Activated naive CD4-positive, alpha-beta T cell treated with Interleukin-2 at 50 U/mL for 16 hours (primary cell): ENCODE measurements at places on chromosomes 3 and 15.
A peak's percentile ranks its signal among the peaks of the same experiment; 100 is the strongest.

GRCh38 chr15:74217907-74218885 lies 15.6 kb upstream of the STRA6 start:
- no peak for DNase-seq

DNA sequence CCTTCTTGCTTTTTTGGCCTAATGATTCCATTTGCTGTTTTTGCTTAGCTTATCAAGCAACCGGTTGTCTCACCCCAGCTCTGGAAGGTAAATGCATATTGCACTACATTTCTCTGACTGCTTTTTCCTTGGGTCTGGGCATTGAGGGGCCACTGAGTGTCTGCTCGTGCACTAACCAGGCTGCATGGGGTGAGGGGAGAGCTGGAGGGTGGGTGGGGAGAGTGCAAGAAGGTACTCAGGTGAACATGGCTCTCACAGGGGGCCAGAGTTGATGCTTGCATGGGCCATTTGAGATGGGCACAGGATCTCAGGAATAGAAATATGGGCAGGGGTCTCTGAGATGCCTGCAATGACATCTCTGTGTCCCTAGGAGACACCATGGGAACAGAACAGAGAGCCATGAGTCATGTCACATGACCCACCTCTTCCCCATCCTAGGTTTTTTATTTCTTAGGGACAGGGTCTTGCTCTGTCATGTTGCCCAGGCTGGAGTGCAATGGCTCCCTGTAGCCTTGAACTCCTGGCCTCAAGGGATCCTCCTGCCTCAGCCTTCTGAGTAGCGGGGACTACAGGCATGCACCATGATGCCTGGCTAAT lies 6.2 kb downstream of the ALPK3 start:
- no peak for DNase-seq

DNA sequence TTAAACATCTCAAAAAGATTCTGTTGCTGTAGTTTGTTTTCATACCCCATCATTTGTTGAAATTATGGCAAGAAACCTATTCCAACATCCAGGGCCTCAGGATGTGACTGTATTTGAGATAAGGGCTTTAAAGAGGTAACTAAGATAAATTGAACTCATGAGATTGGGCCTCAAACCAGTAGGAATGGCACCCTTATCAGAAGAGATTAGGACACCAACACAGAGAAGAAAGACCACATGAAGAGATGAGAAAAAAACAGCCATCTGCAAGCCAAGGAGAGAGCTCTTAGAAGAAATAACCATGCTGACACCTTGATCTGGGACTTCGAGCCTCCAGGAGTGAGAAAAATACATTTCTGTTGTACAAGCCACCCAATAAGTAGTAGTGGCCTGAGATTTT lies 157.7 kb downstream of the CGGBP1 start:
- DNase-seq = no peak

GRCh38 chr3:122014741-122015140 lies 7.3 kb downstream of the ILDR1 start:
- no peak for DNase-seq

GRCh38 chr3:79285380-79285779 lies 482.4 kb downstream of the ROBO1 start:
- DNase-seq = no peak

DNA sequence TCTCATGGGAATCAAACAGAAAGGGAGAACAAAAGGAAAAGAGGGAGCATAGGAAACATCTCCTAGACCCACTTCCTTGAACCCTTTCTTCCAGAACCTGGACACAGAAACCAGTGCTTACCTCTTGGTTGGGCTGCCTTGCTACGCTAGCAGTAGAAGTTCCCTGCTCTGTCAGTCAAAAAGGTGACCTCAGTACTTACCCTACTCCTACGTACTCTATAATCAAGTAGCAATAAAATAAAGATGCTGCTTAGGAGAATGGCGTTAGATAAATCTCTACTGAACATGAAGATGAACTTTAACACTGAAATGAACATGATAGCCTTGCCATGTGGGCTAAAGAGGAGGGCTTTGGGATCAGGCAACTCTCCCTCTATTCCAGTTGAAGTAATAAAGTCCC lies 7.4 kb downstream of the VEPH1 start:
- no peak for DNase-seq

DNA sequence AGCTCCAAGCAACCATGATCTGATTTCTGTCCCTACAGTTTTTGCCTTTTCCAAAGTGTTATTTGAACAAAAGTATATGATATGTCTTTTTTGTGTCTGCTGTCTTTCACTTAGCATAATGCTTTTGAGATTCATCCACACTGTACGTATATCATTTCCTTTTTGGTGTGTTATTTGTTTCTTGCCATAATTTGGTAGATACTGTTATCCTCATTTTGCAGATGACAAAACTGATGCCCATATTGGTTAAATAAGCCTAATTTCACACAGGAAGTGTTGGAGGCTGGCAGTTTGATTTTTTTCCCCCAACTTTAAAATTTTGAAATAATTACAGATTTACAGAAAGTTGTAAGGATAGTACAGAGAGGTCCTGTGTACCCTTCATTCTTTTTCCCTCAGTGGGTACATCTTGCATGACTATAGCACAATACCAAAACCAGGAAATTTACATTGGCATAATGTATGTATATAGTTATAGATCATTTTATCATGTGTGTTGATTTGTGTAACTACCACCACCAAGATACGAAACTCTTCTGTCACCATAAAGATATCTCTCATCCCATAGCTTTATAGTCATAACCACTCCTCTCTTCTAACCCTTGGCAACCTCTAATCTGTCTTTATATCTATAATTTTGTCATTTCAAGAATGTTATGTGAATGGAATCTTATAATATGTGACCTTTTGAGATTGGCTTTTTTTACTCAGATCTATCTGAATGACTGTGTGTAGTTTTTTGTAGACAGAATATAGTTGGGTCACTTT lies 55.6 kb downstream of the RASA2 start:
- DNase-seq = no peak

DNA sequence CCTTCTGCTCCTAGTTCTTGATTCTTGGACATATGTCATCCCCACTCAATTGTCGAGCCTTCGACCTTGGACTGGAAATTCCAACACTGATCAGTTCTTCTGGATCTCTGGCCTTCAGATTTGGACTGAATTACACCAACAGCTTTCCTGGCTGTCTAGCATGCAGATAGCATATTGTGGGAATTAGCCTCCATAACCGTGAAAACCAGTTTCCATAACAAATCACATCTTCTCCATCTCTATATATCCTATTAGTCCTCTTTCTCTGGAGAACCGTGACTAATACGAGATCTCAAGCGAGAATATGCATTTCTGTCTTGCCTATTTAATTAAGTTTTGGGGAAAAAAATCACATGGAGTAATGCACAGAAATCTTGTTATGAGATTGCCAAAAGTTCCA lies 8.8 kb upstream of the BCHE start:
- DNase-seq = no peak

DNA sequence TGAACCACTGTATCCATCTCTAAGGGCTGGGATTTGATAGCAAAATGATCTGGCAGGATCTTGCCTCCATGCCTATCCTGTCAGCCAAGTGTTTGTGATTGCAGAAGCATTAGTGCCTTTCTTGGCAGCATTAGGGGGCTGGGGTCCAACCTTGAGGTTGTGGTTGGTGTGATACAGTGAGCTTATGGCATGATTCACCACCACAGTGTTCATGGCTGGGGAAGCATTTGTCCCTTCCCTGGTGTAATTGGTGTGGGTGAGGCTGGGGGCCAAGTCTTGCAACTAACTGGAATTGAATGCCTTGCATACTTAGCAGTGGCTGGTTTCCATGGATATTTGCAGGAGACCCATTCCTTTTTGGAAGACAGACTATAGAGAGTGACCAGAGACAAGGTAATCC lies 271.0 kb upstream of the TBL1XR1 start:
- DNase-seq = no peak

GRCh38 chr3:154775821-154776548 lies 304.1 kb upstream of the MME start:
- no peak for DNase-seq

DNA sequence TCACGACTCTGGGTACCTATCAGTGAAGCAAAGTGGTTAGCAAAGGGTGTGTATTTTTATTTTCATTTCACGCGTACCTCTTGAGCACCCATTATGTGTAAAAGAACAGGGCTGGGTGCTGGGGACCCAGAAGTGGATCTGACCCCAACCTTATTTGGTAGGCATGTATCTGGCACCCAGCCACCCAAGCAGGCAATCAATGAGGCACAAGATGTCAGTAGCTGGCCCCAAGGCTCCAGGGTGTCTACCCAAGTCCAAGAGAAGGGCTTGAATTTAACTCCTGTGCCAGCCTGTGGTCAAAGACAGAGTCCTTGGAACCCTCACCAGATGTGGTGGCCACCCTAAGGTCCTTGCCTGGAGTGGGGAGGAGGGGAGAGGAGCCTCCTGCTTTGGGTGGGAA lies 5.7 kb downstream of the PLEKHO2 start:
- no peak for DNase-seq

GRCh38 chr15:30650012-30650929 lies 24.3 kb downstream of the ARHGAP11B start:
- DNase-seq = no peak

- no peak for DNase-seq
These were observed 156.4 kb upstream of the FRMD4B start for GRCh38 chr3:69542089-69542804.

DNA sequence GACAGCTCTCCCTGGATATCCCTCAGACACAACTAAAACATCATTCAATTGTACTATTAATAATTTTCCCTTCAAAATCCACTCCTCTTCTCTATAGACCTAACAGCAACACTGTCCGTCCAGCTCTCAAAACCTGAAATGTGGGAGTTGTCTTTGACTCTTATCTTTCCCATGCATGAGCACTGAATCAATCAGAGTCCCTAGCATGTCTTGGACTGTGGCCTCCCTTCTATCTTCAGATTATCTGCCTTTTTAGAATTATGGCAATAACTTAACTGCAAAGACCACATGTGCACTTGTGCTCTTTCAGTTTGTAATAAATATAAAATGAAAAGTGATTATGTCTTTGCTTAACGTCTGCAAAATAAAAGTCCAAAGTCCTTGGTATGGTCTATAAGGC lies 107.0 kb downstream of the UBE3A start:
- DNase-seq = no peak

- no peak for DNase-seq
These were observed 24.0 kb upstream of the SLC24A5 start for GRCh38 chr15:48096813-48097212.

DNA sequence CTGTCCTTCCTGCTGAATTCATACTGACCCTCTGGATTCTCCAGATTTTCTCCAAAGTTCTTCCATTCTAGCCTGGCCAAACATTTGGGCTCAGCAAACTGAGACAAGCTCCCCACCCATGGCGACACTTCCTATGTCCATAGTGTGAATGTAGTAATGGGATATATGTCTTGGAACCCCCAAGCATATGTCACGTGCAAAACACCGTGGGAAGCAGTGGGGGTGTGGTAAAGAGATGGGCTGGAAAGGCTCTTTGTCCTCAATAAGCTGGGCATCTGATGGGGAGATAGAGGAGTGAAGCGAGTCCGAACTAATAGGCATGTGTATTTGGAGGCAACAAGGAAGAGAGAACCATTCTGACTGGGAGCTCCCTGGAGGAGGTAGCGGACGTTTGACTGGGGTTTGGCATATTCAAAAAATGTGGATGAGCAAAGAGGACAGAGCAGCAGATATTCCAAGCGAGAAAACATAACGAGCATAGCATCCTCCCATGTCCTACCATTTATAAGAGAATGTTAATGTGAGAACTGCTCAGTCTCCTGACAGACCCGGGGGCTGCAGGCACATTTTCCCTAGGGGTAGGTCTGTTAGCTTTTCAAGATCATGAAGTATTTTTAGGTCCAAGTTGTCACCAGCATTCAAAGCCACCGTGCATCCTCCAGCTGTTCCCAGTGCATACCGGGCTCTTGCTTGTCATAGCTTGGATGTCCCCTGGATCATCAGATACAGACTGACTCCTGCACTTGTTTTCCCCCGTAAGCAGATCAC lies 25.6 kb downstream of the TPM1 start:
- DNase-seq = no peak

GRCh38 chr3:39237027-39237426 lies 42.8 kb downstream of the CX3CR1 start:
- no peak for DNase-seq

DNA sequence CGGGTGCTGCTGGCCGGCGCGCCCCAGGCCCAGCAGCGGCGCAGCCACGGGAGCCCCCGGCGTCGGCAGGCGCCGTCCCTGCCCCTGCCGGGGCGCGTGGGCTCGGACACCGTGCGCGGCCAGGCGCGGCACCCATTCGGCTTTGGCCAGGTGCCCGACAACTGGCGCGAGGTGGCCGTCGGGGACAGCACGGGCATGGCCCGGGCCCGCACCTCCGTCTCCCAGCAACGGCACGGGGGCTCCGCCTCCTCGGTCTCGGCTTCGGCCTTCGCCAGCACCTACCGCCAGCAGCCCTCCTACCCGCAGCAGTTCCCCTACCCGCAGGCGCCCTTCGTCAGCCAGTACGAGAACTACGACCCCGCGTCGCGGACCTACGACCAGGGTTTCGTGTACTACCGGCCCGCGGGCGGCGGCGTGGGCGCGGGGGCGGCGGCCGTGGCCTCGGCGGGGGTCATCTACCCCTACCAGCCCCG lies 777 bp downstream of the LOXL1 start:
- DNase-seq = peak; percentile 53

DNA sequence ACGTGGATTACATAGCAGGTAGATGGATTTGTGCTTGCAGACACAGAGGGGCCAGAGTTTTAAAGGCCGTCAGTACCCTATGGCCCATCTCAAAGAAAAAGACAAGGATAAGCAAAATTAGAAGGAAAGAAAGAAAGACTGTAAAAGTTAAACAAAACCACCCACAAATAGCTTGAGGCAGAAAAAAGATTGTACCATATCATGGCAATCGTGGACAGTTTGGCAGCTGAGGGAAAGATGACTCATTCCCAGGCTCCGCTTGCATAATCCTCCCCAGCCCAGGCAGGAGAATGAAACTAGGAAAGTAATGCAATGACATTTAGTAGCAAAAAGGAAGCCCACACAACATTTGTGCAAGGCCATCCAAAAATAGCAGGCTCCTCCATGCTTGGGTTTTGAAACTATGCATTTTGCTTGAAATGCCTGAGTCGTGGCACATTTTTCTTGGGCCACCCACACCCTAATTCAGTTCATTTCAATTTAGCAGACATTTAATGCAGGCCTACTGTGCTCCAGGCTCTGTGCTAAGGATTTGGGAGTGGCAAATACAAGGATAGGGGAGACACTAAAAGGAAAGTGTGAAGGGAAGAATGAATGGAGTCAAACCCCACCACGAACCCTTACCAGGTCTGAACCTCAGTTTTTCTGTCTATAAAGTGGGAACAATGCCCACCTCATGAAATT lies 40.9 kb upstream of the SMAD3 start:
- peak; percentile 28 for DNase-seq
